ENCODE measurements at places on chromosomes 12 and 14.

DNA sequence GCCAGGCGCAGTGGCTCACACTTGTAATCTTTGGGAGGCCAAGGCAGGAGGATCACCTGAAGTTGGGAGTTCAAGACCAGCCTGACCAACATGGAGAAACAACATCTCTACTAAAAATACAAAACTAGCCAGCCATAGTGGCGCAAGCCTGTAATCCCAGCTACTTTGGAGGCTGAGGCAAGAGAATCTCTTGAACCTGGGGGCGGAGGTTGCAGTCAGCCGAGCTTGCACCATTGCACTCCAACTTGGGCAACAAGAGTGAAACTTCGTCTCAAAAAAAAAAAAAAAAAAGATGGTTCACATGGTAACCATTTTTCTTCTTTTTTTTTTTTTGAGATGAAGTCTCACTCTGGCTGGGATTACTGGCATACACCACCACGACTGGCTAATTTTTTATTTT, 35.3 kb downstream of the SLC2A14 start:
- no peak for DNase-seq

DNA sequence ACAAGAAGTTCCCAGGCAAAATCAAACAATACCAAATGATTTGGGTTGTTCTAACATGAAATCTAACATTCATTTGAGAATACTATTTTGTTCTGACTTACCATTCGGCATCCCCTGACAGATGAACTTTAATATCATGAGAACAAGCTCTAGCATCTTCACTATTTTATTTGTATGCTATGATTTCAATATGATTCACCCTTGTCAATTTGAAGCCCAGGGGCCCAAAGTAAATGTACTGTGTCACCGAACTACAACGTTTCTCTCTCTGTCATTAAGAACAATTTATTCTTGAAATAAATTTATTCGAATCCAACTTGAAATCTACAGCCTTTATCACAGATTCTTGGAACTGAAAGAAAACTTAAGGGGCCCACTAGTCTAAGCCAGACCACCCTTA, 146.2 kb upstream of the RASSF8 start:
- DNase-seq: no peak

DNA sequence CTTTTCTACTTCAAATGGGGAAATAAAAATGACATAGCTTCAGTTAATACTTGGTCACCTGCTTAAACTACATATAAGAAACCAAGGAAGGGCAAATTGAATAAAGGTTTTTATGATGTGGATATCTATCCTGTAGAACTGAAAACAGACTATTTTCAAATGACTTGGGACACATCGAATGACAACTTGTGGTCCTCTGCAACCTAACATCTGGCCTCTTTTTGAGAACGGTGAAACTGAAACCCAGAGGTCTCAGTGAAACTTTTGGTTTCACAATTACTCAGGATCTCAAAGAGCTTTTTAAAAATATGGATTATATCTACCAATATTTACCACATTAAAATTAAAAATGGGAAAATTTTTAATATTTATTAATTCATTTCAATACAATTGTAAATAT, 65.2 kb downstream of the PPP2R5E start:
- DNase-seq: peak; percentile 31

GRCh38 chr14:71481021-71481654, 451.1 kb upstream of the RGS6 start:
- DNase-seq: no peak

DNA sequence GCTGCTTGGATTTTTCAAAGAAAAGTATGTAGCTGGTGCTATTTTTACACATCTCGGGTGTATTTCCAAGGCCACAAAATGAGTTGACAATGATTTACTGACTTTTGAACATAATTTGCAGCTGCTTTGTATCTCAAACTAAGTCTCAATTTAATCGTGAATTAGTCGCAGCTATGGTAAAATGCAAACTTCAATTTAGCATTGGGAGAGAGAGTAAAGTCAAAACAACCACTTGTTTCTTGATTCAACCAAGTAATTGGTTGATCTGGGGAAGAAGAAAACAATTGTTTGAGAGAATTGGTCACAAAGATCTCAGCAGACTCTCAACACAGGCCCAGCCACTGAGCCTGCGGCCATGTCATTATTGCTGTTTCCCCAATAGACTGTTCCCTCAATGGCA, 75.0 kb upstream of the DYRK2 start:
- DNase-seq: no peak

GRCh38 chr14:100468557-100468956, 118.7 kb downstream of the BEGAIN start:
- DNase-seq: no peak

- DNase-seq: peak; percentile 70
These were observed 188.7 kb downstream of the BCAT1 start for GRCh38 chr12:24760162-24760561.

Data from pons (tissue), 1 donor.